ENCODE measurements at places on chromosomes 1 and 21.
A peak's percentile ranks its signal among the peaks of the same experiment; 100 is the strongest.

DNA sequence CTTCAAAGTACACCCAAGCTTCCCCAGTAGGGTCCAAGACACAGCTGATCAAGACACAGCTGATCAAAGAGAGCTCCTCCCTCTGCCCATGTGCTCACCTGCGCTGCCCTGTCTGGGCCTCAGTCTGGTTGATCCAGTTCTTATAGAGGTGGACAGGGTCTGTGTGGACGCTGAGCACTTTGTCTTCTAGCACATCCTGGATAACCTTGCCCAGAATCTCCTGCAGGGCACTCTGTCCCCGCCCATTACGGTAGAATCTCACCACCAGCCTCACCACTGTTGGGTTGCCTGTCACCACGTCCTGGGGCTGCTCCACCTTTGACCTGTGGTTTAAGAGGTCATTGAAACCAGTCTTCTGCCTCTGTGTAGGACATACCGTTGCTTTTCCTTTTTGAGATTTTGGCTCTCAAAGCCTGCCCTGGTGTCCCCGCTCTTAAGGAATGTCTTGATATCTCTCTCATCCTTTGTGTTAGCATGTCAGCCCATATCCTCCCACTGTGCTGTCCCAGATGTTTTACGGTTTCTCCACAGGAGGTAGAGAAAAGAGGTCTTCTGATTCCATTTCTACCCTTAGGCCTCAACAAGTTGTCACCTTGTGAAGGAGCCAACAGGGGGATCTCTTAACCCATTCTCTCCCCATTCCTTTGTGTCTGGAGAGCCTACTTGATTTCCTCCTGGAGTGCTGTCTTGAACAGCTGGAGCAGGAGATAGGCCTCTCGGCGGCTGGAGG, 33.5 kb downstream of the IQGAP3 start:
- DNase-seq = no peak

GRCh38 chr1:91428182-91428798, 23.7 kb upstream of the HFM1 start:
- DNase-seq = no peak

- no peak for DNase-seq
Measured at GRCh38 chr1:21355956-21356355, 65.7 kb upstream of the ECE1 start.

GRCh38 chr1:154877370-154877974, 7.4 kb upstream of the KCNN3 start:
- no peak for DNase-seq

DNA sequence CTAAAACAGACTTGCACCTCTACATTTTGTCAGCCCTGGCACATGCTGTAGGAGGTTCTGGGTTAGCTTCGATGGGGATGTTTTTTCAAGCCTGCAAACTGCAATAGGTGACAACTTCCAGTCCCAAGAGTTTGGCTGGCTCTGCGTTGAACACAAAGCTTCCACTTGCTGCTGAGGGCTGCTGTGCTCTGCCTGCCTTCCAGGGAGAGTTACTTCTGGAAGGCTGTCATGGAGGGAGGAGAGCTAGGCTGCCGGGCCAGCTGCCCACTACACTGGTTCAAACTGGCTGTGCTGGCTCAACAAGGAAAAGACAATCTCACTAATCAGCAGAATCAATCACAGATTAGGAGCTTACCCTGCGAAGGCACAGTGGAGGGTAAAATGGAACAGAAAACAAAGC, 46.7 kb upstream of the PPP2R5A start:
- DNase-seq = no peak

DNA sequence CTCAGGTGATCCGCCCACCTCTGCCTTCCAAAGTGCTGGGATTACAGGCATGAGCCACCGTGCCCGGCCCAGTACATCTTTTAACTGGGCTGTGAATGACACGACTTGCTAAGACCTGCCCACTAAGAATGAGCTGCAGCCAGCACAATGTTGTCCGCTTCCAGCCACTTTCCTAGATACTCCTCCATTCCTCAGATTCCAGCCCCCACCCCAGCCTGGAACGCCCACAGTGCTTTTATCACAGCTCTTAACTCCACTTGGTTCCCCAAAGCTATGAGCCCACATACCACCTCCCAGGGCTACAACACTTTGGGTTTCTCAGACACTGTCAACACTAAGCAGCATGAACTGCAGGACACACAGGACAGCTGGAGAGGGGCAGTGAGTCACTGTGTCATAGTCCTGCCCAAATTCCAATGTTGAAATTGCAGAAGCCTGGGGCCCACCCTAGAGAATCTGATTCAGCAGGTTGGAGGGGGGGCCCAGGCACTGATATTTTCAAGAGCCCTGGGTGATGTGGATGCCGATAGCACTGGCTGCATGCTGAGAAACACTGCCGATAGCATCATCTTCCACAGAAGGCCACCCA, 58.0 kb downstream of the ACBD3 start:
- DNase-seq = no peak

- DNase-seq = no peak
Measured at GRCh38 chr1:1630191-1630964, 1.6 kb upstream of the MMP23B start.

GRCh38 chr1:39988618-39989343, 33.8 kb downstream of the MFSD2A start:
- DNase-seq = no peak

DNA sequence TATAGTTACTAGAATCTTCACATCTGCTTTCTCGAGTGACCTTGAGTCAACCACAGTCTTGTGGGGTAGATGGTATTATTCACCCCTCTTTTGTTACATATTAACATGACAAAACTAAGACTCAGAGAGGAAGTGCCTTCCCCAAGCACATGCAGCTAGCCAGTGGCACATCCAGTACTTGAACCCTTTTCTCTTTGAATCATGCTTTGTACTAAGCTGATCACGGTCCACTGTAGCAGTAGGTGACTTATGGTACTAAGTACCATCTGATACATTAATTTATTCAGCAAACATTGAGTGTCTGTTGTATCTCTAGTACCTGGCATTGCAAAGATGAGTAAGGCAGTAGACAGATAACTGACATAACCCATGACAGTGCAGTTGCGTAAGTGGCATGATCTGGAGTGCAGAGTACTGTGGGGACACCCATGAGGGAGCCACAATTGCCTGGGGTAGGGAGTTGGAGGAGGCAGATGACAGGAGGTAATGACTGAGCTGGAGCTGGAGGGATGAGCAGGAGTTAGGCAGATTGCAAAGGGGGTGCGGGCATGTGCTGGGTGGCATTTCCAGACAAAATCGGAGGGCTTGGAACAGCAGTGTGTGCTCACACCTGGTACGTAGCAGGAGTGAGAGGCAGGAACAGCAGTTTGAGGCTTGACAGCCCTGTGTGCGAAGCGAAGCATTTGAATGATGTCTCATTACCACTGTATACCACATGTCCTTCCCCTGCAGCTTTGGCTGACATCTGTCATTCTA, 29.8 kb downstream of the UCK2 start:
- DNase-seq = no peak

DNA sequence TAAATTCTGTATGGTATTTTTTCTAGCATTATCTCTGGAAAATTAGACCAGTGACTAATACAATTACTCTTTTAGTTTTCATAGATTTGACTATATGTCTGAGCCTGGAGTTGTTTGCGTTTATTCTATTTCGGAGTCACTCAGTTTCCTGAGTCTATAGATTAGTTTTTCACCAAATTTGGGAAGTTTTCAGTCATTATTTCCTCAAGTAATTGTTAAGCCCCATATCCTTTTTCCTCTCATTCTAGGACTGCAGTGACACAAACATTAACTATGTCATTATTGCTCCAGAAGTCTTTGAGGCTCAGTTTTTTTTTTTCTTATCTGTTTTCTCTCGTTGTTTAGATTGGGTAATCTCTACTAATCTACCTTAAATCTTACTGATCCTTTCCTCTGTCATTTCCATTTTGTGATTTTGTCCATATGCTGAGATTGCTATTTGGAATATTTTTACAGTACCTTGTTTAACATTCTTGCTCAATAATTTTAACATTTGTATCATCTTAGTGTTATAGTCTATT, 886.2 kb downstream of the LTN1 start:
- DNase-seq = no peak

DNA sequence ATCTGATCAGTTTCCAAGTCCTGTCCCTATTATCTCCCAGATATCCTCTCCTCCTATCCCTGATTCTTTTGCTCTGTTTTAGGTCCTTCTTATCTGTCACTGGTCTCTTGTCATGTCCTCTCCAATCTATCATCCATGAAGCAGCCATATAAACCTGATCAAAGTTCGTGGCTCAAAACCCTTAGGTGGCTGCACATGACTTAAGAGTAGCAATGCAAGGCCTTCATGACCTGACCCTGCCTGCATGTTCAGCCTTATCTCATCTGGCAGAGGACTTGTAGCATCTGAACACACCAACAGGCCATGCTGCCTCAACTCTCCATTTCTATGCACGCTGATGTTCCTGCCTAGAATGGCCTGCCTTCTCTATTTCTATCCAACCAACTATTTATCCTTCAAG, 65.2 kb downstream of the NOS1AP start:
- no peak for DNase-seq

- DNase-seq = no peak
Measured at GRCh38 chr1:165539306-165539705, 4.5 kb upstream of the LRRC52 start.

- DNase-seq = no peak
Measured at GRCh38 chr1:103266036-103266435, 157.7 kb upstream of the COL11A1 start.

- DNase-seq = no peak
Measured at GRCh38 chr21:16870103-16870502, 642.7 kb upstream of the CXADR start.

- no peak for DNase-seq
Measured at GRCh38 chr1:20483833-20484518, 2.0 kb downstream of the CAMK2N1 start.

DNA sequence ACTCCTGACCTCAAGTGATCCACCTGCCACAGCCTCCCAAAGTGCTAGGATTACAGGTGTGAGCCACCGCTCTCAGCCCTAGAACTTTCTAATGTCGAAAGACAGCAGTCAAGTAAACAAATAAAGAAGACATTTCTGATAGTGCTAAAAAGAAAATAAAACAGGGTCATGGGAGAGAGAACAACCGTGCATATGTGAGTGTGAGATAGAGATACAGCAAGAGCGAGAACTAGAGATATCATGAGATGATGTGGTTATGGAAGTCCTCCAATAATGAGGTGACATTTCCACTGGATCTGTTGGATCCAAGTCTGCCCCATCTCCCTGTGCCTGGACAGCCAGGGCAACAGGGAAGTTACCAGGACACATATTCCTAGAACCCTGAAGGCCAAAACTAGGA, 4.6 kb upstream of the TENT5B start:
- no peak for DNase-seq

GRCh38 chr1:112061901-112062320, 72.4 kb upstream of the KCND3 start:
- no peak for DNase-seq

DNA sequence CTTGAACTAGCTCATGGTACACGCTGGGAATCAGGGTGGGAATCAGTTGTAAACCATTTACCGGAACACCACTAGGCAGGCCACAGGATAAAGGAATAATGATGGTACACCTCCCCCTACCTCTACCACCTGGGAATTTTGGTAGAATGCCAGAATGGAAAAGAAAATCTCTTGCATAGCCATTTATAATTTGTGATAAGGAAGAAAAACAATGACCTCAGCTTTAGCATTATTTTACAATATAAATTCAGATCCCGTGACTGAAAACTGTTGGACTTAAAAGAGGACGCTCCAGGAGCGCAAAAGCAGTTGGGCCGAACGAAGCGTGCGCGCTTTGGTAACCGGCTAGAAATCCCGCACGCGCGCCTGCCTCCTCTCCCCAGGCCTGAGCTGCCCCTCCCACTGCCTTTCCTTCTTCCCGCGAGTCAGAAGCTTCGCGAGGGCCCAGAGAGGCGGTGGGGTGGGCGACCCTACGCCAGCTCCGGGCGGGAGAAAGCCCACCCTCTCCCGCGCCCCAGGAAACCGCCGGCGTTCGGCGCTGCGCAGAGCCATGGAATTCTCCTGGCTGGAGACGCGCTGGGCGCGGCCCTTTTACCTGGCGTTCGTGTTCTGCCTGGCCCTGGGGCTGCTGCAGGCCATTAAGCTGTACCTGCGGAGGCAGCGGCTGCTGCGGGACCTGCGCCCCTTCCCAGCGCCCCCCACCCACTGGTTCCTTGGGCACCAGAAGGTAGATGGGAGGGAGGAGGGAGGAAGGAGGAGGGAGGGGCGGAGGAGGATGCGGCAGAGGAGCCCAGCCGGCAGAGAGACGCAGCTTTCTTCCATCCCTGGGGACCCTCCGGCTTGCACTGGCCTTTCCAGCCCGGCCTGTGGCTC, at the start of gene CYP4X1:
Gene CYP4X1, plus strand, starts transcription at position 402 of the 873 bp plus-strand sequence. Its CDS starts 149 bp downstream, at position 551.
- DNase-seq = no peak

- peak; percentile 36 for DNase-seq
Measured at GRCh38 chr1:174258148-174258550, 98.8 kb downstream of the RABGAP1L start.

GRCh38 chr1:87495147-87495546, 166.5 kb downstream of the LMO4 start:
- no peak for DNase-seq

DNA sequence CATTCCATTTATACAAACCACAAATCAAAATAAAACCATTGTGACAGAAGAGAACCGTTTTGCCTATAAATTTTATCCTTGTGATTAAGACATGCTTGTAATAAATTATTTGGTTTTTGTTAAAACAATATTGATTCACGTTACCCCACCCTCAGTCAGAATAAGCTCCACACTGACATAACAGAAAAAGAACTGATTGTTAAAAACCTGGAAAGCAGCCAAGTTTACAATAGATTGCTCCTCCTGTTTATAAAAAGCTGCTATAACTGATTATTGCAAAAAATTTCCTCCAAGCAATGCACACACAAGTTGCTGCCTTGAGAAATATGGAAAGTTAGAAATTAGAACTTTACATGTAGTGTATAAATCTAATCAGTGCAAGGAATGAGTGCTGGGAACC, 263.5 kb downstream of the SETD4 start:
- DNase-seq = no peak

- DNase-seq = no peak
Measured at GRCh38 chr1:190436615-190437014, 41.0 kb downstream of the BRINP3 start.

- DNase-seq = no peak
Measured at GRCh38 chr1:171185091-171185490, at the start of gene FMO2. Gene FMO2, plus strand, starts transcription at chr1:171185300. Its CDS starts 414 bp downstream, at chr1:171185714.

DNA sequence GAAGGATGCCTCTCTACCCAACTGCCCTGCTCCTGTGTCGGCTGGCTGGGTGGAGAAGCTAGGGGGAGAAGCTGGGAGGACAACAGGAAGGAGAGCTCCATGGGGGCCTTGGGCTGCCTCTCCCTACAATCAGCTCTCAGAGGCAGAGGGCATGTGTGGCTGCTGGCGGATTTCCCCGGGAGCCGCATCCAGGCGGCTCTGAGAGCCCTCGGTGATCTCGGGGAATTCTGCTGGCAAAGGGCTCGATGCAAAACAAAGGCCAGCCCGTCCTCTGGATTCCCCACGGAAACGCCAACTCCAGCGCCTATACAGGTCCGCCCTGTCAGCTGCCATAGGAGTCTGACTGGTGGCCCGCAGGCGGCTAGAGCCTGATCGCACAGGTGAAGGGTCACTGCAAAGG, 26.4 kb upstream of the EVA1B start:
- no peak for DNase-seq

DNA sequence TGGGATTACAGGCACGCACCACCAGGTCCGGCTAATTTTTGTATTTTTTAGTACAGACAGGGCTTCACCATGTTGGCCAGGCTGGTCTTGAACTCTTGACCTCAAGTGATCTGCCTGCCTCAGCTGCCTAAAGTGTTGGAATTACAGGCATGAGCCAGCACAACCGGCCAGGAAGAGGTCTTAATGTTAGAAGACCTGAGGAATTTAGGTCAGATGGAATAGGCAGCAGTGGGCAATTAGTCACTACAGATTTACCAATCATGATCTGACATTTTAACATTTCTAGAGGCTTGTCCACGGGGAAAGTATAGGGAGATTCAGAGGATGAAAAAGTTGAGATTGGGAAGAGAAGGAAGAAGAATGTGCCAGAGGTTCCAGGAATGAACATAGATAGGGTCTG, 8.9 kb upstream of the APP start:
- DNase-seq = no peak

Measured in SW 1271 (cell line).